ENCODE measurements at places on chromosomes 1 and 21. TPM values are rescaled to one million over a fixed set of nuclear protein-coding genes. Genes with fewer than 3 reads are reported as not detected.

DNA sequence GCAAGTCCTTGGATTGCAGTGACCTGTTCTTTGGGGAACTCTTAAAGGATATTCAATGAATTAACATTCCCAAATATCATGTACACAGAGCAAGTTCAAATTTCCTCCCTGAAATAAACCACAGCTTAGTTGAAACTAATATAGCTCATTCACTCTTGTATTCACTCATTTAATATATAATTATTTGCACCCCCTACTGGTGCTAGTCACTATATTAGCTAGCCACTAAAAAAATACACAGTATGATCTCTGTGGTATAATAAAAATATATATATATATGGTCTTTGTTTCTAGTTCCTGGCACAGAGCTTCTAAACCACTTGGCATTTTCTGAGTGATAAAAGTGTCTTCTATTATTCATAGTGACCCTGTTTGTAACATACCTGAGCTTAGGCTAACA is 177.3 kb upstream of the LYPLAL1 start:
- no peak overlapping the region for H3K4me3 ChIP-seq
- DNase-seq, result no peak
- peaks cover 19% of the 10 kb centered on the region for H3K4me1 ChIP-seq
- H3K27ac ChIP-seq, result no peak overlapping the region
- no peaks in the 10 kb centered on the region for H3K27me3 ChIP-seq
- H3K36me3 ChIP-seq, result no peaks in the 10 kb centered on the region

GRCh38 chr1:36963006-36963405 is 71.3 kb downstream of the GRIK3 start:
- H3K4me3 ChIP-seq, result no peak overlapping the region
- no peaks in the 10 kb centered on the region for H3K4me1 ChIP-seq
- H3K27ac ChIP-seq, result no peak overlapping the region
- DNase-seq, result no peak
- H3K27me3 ChIP-seq, result no peaks in the 10 kb centered on the region

- no peaks in the 10 kb centered on the region for H3K36me3 ChIP-seq
- no peaks in the 10 kb centered on the region for H3K27me3 ChIP-seq
- peak; percentile 56 for DNase-seq
- no peak overlapping the region for H3K4me3 ChIP-seq
- H3K27ac ChIP-seq, result no peak overlapping the region
- no peaks in the 10 kb centered on the region for H3K4me1 ChIP-seq
These were observed 32.9 kb downstream of the GPA33 start for GRCh38 chr1:167057241-167057688.

- H3K4me1 ChIP-seq, result no peaks in the 10 kb centered on the region
- no peak for DNase-seq
- H3K27me3 ChIP-seq, result no peaks in the 10 kb centered on the region
- no peaks in the 10 kb centered on the region for H3K36me3 ChIP-seq
These were observed 4.7 kb upstream of the SPATA45 start for GRCh38 chr1:212852105-212852688.

DNA sequence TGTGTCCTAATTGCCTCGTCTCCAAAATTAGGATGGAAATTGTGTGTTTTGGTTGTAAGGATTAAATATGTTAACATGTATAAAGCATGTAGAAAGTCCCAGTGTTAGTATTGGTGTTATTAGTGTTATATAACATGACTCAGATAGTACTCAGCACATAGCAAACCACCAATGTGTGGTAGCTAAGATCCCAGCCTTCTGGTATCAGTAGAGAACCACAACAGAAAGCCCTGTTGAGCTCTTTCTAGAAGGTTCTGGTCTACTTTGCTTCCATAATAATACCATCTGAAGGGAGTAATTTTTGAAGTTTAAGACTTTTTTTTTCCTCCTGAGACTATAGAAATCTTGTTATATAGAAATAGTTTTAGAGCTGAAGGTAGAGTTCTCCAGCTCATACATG is 259.3 kb upstream of the SGIP1 start:
- no peaks in the 10 kb centered on the region for H3K27me3 ChIP-seq
- no peak overlapping the region for H3K27ac ChIP-seq
- H3K36me3 ChIP-seq, result no peaks in the 10 kb centered on the region
- H3K4me1 ChIP-seq, result peaks cover 18% of the 10 kb centered on the region

GRCh38 chr1:186152620-186153239 is 222.3 kb downstream of the TPR start:
- no peak overlapping the region for H3K4me3 ChIP-seq
- H3K27ac ChIP-seq, result no peak overlapping the region
- no peaks in the 10 kb centered on the region for H3K4me1 ChIP-seq
- no peaks in the 10 kb centered on the region for H3K36me3 ChIP-seq
- no peak for DNase-seq

- no peak overlapping the region for H3K4me3 ChIP-seq
- H3K4me1 ChIP-seq, result peaks cover 15% of the 10 kb centered on the region
- no peak overlapping the region for H3K27ac ChIP-seq
- no peak for DNase-seq
- no peaks in the 10 kb centered on the region for H3K27me3 ChIP-seq
These were observed 35.6 kb upstream of the FHAD1 start for GRCh38 chr1:15211424-15211823.

DNA sequence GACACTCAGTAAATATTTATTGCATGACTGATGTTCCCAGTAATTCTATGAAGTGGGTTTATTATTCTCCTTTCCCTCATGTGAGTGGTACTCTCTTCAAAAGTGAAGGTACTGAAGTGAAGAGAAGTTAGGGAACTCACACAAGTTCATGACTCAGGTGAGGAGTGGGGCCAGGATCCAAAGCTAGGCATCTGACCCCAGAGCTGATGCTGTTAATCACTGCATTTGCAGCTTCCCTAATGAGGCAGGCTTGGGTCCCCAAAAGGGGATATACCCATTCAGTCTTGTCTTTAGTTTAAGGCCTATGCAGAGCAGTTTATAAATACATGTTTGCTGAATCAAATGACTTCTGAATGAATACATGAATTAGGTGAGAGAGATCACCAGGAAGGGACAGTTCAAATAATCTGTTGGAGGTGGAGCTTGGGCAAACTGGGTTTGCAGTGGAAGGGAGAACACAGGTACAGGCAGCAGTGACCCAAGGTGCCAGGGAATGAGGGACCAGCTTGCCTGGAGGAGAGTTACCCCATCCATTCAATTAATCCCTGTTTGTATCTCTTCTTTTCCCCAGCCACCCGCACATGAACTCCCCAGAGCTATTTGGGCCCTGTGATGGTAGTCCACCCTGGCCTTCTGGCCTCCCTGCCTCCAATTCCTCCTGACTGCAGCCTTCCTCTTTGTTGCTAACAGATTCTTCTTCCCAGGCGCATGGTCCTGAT is 2.0 kb downstream of the CD58 start:
- H3K4me3 ChIP-seq, result no peak overlapping the region
- no peak overlapping the region for H3K27ac ChIP-seq

DNA sequence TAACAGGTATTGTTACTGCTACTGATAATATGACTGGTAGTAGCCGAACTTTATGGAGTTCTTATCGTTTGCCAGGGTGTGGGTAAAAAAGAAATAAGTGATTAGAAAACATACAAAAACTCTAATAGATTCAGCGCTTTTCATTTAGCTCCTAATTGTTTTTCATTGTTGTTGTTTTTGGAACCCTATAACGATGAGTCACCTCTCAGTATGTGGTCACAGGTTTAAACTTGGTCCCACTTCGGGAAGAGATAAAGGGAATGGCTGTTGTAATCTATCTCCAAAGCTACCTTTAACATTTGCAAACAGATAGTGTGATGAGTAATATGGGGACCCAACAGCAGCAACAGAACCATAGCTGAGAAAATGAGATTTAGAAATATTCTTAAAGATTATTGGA is 62.7 kb upstream of the BCL10 start:
- H3K36me3 ChIP-seq, result no peaks in the 10 kb centered on the region
- no peak for DNase-seq
- H3K27ac ChIP-seq, result peak overlapping the region; percentile 21
- no peak overlapping the region for H3K4me3 ChIP-seq
- no peaks in the 10 kb centered on the region for H3K27me3 ChIP-seq
- H3K4me1 ChIP-seq, result peaks cover 11% of the 10 kb centered on the region

GRCh38 chr21:40002978-40003377 is 135.7 kb downstream of the PCP4 start:
- H3K27ac ChIP-seq, result no peak overlapping the region
- no peaks in the 10 kb centered on the region for H3K36me3 ChIP-seq
- no peak for DNase-seq

DNA sequence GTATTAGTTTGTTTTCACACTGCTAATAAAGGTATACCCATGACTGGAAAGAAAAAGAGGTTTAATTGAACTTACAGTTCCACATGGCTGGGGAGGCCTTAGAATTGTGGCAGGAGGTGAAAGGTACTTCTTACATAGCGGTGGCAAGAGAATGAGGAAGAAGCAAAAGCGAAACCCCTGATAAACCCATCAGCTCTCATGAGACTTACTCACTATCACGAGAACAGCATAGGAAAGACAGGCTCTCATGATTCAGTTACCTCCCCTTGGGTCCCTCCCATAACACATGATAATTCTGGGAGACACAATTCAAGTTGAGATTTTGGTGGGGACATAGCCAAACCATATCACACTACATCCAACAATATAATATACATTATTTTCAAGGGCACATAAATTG is 145.7 kb upstream of the BARHL2 start:
- no peak for DNase-seq
- no peaks in the 10 kb centered on the region for H3K36me3 ChIP-seq
- no peak overlapping the region for H3K27ac ChIP-seq
- H3K4me1 ChIP-seq, result no peaks in the 10 kb centered on the region
- H3K27me3 ChIP-seq, result no peaks in the 10 kb centered on the region

DNA sequence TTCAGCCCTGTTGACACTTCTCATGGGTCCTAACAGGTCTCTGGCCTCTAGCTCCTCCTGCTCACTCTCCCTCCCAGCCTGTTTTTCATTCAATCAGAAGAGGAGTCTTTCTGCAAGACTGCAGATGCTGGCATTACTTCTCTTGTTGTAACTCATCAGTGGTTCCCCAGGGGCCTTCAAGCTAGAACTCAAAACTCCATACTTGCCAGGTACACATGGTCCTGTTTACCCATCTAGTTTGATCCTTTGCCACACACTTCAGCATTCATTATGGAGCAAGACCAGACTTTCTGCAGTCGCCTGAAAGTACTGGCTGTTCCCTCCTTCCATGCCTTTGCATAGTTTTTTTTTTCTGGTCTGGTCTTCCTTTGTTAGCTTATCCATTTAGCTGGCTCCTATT is 47.9 kb downstream of the SERBP1 start:
- H3K4me3 ChIP-seq, result no peak overlapping the region
- no peak overlapping the region for H3K27ac ChIP-seq
- no peak for DNase-seq
- H3K27me3 ChIP-seq, result no peaks in the 10 kb centered on the region
- no peaks in the 10 kb centered on the region for H3K36me3 ChIP-seq

GRCh38 chr1:68521286-68521685 is 24.4 kb upstream of the DEPDC1 start:
- DNase-seq, result no peak
- no peaks in the 10 kb centered on the region for H3K27me3 ChIP-seq
- no peaks in the 10 kb centered on the region for H3K36me3 ChIP-seq
- H3K4me3 ChIP-seq, result no peak overlapping the region

DNA sequence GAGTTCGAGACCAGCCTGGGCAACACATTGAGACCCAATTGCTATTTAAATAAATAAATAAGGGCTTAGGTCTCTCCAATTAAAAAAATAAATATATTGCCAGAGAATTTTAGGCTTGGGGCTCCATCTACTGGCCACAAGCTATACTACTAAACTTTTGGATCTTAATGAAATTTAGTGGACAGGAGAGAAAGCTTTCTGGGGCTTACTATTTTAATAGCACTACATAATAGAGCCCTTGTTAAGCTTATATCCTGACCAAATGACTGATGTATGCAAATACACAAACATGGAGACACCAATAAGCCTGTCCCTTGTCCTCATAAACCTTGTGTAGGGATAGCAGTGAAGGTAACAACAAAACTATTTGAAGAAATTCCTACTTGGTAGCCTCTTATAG is 18.4 kb downstream of the CCT3 start:
- peaks cover 57% of the 10 kb centered on the region for H3K36me3 ChIP-seq
- no peak overlapping the region for H3K4me3 ChIP-seq
- no peak overlapping the region for H3K27ac ChIP-seq
- H3K27me3 ChIP-seq, result no peaks in the 10 kb centered on the region

DNA sequence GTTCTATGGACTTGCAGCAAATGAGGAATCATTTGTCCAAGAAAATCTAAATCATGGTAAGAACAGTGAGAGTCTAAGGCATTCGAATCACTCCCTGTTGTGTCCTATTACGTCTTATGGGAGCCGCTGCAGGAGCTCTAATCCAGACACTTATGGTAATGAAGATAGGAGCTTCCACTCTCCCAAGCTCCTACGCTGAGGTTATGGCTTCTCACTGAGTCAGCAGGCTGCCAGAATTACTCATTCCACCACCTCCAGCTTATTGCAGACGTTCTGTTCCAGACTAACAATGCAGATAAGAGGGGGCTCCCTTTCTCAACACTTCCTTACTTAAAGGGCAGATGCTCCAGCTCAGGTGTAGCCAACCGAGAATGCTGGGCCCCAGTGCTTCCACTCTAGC is 212.6 kb downstream of the GREM2 start:
- no peak overlapping the region for H3K27ac ChIP-seq
- H3K36me3 ChIP-seq, result no peaks in the 10 kb centered on the region
- no peaks in the 10 kb centered on the region for H3K27me3 ChIP-seq
- H3K4me1 ChIP-seq, result peaks cover 10% of the 10 kb centered on the region
- H3K4me3 ChIP-seq, result no peak overlapping the region
- DNase-seq, result no peak

- no peak overlapping the region for H3K4me3 ChIP-seq
- no peaks in the 10 kb centered on the region for H3K27me3 ChIP-seq
- H3K4me1 ChIP-seq, result peaks cover 2% of the 10 kb centered on the region
- no peaks in the 10 kb centered on the region for H3K36me3 ChIP-seq
- DNase-seq, result no peak
These were observed 147.9 kb downstream of the KAZN start for GRCh38 chr1:14746393-14746792.

- DNase-seq, result no peak
- no peak overlapping the region for H3K27ac ChIP-seq
- peaks cover 7% of the 10 kb centered on the region for H3K27me3 ChIP-seq
These were observed 44.6 kb upstream of the GRIK3 start for GRCh38 chr1:37078866-37079265.

RNU1-3 gene
- total RNA-seq, result 3,134 TPM

TFAP2E gene
- total RNA-seq, result 1.8 TPM

DMBX1 gene
- total RNA-seq, result not detected

AGMAT gene
- total RNA-seq, result 0.23 TPM

OR2T5 gene
- total RNA-seq, result not detected

VAV3 gene
- total RNA-seq, result 7.2 TPM

YRDC gene
- 9.5 TPM for total RNA-seq

TRNAU1AP gene
- 40.2 TPM for total RNA-seq

TP53BP2 gene
- 60.7 TPM for total RNA-seq
